ENCODE measurements at places on chromosomes 16 and 17.

GRCh38 chr17:50547736-50548083 lies 736 bp downstream of the SPATA20 start:
- no peak for DNase-seq

- no peak for DNase-seq
These were observed 38.4 kb downstream of the CHD9NB start for GRCh38 chr16:53014287-53014686.

DNA sequence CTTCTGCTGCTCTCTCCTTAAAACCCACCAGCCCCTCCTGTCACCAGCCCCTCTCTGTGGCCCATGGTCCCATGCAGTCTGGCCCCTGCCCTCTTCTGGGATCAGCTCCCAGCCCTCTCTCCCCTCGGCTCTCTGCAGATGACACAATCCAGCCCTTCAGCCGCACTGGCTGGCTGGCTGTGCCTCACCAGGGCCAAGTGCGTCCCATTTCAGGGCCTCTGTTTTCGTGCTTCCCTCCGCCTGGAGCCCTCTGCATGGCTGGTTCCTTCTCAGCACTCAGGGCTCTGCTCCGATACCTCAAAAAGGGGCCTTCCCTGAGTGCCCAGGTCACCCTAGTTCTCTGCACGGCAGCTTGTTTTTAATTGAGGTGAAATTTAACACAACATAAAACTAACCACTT lies 124.3 kb downstream of the SOCS1 start:
- DNase-seq = no peak

DNA sequence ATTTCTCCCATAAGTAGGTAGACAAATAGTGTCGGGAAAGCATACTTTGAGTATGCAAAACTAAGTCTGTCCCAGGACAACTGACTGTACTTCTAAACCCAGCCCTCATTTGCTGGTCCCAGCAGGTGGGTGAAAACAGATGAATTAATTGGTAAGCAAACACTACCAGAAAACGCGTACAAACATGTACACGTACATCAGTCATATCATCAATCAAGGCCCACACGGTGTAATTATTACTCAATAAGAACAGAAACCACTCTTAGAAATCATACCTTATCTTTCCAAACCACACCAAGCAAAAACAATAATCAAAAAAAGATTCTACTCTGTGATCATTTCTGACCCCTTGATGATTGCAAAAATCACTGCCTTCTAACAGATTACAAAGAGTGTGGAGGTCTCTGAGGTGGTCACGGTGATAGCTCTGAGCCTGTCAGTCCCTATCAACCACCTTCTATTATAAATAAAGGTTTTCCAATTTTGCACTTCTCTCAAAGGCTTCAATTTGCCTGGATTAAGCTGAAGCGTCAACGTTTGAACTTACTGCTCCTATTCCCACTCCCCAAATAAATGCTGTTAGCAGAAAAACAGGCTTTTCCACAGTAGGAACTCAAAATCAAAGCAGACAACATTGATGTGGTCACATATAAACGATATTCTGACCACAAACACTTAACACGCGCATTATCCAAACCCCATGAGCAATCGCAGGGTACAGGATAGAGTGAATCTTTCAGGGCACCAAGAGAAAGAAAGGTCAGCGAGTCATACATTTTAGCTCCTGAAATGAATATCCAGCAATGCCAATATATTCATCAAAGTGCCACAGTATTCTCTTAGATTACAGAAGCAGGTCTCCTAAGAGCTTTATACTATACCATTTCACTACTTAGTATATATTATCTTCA lies 211.9 kb downstream of the STX8 start:
- no peak for DNase-seq

DNA sequence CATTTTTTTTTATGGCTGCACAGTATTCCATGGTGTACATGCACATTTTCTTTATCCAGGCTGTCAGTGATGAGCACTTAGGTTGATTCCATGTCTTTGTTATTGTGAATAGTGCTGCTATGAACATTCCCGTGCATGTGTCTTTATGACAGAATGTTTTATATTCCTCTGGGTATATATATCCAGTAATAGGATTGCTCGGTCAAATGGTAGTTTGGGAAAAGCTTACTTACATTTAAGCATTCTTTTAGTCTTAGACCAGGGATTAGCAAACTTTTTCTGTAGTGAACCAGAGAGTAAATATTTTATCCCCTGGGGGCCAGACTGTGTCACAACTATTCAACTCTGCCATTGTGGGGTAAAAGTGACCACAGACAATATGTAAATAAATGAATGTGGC lies 40.2 kb downstream of the MED13 start:
- no peak for DNase-seq

DNA sequence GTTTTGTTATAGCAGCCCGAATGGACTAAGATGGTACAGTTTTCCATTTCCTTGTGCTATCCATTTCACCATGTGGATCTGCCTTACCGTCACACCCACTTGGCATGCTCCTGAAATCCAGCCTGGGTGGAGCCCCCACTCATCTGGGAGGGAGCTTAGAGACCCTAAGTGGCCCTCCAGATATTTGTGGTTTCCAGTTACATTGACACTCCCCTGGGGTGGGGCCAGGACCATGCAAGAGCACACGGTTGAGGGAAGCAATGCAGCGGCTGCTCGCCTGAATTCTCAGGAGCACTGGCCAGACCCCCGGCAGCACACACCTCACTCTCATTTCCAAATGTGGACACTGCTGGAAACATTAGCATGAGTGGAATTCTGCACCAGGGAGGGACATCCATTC lies 231.1 kb downstream of the UTP18 start:
- DNase-seq = no peak

GRCh38 chr16:2204416-2205103 lies 694 bp upstream of the MLST8 start:
- no peak for DNase-seq

GRCh38 chr17:40073454-40074174 lies 10.8 kb downstream of the THRA start:
- DNase-seq = no peak

- DNase-seq = no peak
These were observed 37.3 kb upstream of the SIAH1 start for GRCh38 chr16:48422537-48422936.

DNA sequence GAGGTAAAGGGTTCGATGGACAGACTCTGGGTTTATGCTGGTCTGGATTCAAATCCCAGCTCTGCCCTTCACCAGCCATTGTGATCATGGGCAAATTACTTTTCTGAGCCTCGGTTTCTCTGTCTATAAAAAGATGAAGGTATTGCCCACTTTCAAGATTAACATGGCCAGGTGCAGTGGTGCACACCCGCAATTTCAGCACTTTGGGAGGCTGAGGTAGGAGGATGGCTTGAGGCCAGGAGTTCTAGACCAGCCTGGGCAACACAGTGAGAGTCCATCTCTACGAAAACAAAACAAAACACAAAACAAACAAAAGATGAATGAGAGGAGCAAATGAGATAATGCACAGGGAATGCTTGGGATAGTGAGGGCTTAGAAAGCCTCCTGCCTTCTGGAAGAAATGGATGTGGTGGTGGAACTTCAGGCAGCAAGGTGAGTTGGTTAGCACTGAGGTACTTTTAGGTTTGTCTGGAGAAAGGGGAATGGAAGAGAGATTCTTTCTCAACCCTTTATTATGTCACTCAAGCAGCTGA lies 8.5 kb downstream of the ADGRG3 start:
- DNase-seq = no peak

DNA sequence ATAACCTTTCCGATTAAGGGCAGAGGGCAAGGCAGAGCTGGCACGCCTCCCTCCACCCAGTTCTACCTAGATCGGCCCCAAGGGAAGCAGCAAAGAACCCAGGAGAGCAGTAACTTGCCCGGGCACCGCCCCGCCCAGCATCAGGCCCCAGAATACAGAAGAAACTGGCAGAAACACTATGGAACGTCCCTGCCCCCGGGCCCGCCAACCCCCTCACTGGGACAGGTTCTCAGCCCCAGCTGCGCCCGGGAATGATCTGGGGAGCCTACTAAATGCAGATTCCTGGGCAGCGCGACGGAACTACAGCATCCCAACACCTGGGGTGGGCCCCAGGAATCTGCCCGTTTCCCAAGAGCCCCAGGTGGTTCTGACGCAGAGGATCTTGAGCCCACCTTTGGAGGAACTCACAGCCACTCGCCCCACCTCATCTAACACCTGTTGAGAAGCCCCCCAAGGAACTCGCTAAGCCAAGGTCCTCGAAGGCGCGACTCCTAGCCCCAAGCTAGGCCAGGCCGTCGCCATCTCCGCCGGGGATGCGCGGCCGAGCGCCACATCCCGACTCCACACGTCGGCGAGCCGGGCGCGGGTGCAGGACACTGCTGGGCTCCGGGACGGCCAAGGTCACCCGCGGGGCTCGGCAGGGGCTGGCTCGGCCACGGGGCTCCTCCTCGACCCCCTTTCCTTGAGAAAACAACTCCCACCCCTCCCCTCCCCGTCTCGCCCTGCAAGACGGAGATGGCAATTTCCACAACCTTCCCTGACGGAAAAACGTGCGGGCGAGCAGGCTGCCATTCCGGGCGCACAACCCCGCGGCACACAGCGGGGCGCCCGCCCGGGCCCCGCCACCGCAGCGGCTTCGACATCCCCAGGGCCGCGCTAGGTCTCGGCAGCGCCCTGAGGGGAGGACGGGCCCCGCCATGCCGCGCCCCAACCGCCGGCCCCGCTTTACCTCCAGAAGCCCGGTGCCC lies 913 bp downstream of the CDIP1 start:
- no peak for DNase-seq

DNA sequence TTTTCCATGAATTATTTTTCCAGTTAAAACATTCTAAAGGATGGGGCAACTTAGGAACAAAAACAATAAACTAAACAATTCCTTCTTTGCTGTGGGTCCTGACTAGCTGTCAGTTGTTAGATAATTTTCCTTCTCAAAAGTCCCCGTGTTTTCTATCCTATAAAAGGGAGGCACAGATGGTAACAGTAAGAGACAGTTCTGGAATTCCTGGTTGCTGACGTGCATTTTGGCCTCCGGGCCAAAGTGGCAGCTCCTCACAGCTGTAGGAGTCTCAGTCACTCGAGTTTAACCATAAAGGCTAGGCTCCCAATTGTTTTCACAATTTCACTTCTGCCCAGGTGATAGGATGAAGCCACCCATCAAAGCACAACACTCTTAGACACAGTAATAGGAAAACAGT lies 77.0 kb upstream of the ZNF423 start:
- DNase-seq = no peak

DNA sequence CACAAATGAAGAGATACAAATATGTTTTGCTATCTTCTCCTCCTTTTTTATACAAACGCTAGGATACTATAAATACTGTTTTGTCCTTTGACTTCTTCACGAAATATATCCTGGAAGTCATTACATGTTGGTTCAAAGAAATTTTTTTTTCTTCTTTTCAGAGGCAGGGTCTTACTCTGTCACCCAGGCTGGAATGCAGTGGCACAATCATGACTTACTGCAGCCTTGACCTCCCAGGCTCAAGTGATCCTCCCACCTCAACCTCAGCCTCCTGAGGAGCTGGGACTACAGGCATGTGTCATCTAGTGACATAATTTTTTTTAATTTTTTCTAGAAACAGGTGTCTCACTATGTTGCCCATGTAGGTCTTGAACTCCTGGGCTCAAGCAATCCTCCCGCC lies 16.1 kb downstream of the CMC2 start:
- DNase-seq = no peak

GRCh38 chr17:78538033-78538776 lies 39.0 kb downstream of the DNAH17 start:
- no peak for DNase-seq

DNA sequence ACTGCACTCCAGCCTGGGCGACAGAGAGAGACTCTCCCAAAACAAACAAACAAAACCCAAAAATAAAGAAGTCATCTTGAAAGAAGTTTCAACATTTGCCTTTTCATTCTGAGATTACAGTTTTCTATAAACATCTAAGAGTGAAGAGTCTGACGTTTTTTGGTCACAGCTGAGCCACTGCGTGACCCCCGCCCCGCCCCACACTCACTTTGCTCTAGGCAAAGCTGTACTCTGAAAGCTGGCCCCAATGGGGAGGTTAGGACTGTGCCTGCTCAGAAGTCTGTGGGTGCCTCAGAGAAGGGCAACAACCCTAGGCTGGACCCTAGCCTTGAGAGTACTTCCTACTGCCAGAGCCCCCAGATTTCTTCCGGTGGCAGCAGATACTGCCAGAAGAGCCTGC lies 19.3 kb downstream of the CYB5D2 start:
- DNase-seq = no peak

GRCh38 chr16:70714581-70715054 lies 28.8 kb upstream of the MTSS2 start:
- DNase-seq = no peak

DNA sequence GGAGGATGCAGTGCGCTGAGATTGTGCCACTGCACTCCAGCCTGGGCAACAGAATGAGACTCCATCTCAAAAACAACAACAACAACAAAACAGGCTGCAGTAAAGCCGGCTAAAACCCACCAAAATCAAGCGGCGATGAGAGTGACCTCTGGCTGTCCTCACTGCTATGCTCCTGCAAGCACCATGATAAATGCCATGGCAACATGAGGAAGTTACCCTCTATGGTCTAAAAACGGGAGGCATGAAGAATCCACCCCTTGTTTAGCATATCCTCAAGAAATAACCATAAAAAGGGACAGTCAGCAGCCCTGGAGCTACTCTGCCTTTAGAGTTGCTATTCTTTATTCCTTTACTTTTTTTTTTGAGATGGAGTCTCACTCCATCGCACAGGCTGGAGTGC lies 8.4 kb upstream of the LGALS3BP start:
- DNase-seq = no peak

- DNase-seq = no peak
These were observed 20.6 kb downstream of the MAP2K4 start for GRCh38 chr17:12041312-12041711.

- no peak for DNase-seq
These were observed 93.1 kb downstream of the XYLT1 start for GRCh38 chr16:17377360-17378324.

DNA sequence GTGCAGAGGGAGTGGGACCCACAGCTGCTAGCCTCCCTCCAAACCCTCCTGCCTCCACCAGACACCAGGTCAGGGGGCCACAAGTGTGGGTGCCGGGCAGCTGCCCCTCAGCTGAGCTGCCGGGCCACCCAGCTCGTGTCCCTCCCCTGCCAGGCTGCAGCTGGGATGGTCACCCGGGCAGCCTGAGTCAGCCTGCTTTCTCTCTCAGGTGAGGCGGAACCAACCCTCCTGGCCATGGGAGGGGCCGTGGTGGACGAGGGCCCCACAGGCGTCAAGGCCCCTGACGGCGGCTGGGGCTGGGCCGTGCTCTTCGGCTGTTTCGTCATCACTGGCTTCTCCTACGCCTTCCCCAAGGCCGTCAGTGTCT lies 6.9 kb downstream of the SLC16A3 start:
- DNase-seq = no peak

GRCh38 chr16:46857368-46857945 lies 26.5 kb upstream of the C16orf87 start:
- DNase-seq = no peak

- DNase-seq = no peak
These were observed 2.1 kb downstream of the IFT20 start for GRCh38 chr17:28333083-28333746.

- no peak for DNase-seq
These were observed 396.6 kb downstream of the CPPED1 start for GRCh38 chr16:12406926-12407690.
